ENCODE measurements at places on chromosomes 11 and 22.

GRCh38 chr22:26259510-26259909 is 90.2 kb downstream of the SEZ6L start:
- no peak for DNase-seq

DNA sequence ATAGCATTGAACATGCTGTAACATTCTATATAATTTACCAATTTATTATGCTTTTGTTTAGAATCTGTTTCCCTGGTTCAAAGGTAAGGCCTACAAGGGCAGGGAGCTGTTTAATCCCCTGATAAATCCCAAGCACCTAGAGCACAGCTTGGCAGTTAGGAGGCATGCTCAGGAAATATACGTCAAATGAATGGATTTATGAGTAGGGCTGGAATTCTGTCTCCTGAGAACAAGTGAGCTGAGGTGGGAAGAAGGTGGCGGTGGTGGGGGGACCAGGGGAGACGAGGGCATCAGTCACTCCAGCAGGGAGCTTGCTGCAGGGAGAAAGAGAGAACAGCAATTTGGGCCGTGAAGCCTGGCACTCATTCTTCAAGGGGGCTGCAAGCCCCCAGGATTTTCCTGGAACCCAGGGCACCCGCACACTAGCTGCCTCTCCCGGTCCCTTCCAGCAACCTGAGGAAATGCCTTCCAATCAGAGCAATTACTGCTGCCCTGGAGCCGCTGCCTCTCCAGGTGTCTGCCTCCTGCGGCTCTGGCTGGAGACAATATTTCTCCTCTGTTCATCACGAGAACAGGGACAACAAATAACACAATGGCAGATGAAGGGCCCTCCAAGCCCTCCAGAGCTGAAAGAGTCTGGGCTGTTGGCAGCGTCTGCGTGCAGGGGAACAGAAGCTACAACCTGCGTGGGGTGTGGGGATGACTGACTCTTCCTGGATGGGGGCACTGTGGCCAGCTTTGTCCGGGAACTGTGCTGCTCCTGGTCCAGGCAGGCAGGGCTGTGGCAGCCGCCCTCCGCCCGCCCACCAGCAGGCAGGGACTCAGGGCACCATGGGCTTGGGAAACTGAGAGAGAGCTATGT is 233.4 kb downstream of the ST3GAL4 start:
- DNase-seq: no peak

GRCh38 chr11:40094954-40095353 is 1364.5 kb downstream of the LRRC4C start:
- DNase-seq: no peak

DNA sequence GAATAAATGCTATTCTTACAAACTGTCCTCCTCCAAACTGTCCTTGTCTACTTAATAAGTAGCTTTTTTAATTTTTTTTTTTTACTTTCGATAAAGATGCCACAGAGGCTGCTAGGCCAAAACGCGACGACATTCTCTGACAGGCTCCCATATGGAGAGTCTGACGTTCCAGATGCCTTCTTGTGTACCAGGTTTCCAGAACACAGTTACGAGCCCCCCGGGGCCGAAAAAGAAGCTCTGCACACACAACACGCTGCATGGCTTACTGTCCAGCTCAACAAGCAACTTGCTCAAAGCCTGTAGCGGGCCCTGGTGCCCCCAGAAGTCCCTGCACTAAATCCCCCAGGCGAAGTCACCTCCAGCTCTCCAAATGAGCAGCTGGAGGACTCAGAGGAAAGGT is 39.3 kb downstream of the LARGE1 start:
- no peak for DNase-seq

Measured in stimulated activated CD4-positive, alpha-beta T cell treated with anti-CD3 and anti-CD28 coated beads, Interleukin-1b, Interleukin-23, amount 100 ng/mL, for 1 hour (primary cell).